ENCODE measurements at places on chromosomes 6 and 20.

GRCh38 chr6:148709577-148709976, 37.3 kb upstream of the UST start:
- no peak for DNase-seq

- DNase-seq = no peak
Measured at GRCh38 chr20:34008477-34008876, 14.8 kb downstream of the RALY start.

GRCh38 chr6:137033828-137034227, 10.9 kb downstream of the IL20RA start:
- DNase-seq = no peak

DNA sequence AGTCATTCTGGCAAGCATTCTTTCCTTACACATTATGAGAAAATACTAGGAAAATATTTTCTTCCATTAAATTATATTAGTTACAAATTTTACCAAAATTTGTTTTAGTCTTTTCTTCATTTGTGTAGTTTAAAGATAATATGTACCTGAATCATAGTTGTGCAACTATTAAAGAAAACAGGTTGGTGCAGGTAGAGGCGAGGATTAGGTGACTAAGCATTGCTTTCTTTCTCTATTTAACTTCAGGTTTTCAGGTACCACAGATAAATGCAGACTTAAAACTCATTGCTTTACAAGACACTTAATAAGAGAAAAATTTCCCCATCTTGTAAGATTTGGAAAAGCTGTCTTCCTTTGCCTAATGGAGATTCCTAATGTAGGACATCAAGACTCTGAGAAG, 1175.5 kb upstream of the ADGRB3 start:
- DNase-seq = no peak

DNA sequence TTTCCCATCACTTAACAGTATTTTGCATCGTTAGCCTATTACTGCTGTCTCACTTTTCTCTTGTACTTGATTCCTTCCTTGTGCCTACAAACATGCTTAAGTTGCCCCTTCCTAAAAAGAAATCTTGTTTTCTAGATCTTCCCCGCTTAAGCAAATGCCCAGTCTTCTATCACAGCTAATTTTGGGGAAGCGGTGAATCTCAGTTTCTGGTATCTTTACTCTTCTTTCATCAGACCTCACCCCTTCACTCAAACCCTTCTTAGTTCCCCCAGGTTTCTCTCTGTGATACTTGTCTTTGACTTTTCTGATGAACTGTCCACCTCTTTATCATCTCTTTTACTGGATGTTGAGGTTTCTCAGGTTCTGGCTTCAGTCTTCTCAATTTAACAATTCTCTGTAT, 14.2 kb downstream of the VAPB start:
- no peak for DNase-seq

GRCh38 chr6:44250067-44250717, 3.3 kb downstream of the HSP90AB1 start:
- no peak for DNase-seq

DNA sequence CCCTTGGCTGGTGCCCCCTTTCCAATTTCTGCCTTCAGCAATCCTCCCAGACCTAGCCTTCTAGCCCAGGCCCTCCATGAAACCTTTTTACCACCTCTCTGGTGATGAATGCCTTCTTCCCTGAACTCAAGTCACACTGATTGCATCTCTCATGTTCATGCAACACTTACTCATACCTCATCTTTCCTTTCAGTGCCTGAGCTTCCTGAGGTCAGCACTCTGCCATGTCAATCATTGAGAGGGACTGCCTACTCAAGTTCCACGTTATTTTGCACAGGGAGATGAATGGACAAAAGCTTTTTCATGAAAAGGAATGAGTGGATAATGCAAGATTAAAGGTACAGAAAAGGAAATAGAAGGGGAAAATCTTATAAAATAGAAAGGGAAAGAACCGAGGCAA, 60.1 kb upstream of the PLEKHG1 start:
- DNase-seq = no peak

- no peak for DNase-seq
Measured at GRCh38 chr6:121670511-121670910, 235.1 kb downstream of the GJA1 start.

DNA sequence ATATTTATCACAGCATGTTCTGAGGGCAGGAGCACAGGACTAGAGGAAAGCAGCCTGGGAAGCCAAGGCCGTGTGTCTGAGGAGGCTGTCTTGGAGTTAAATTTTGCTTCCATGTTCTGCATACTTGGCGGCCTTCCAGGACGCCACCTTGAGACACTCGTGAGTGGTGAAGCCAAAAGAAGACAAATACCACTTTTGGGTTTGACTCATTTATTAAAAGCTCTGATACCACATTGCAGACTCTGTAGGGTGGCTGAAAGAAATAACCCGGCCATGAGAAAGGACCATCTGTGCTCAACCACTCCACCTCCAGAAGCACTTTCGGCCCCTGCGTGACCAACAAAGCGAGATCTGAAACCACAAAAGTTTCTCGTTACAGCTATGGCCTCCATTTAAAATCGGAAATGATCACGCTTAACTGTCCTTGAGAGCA, 120.0 kb downstream of the TMEM242 start:
- no peak for DNase-seq

GRCh38 chr6:44530209-44530909, 142.9 kb downstream of the CDC5L start:
- no peak for DNase-seq

DNA sequence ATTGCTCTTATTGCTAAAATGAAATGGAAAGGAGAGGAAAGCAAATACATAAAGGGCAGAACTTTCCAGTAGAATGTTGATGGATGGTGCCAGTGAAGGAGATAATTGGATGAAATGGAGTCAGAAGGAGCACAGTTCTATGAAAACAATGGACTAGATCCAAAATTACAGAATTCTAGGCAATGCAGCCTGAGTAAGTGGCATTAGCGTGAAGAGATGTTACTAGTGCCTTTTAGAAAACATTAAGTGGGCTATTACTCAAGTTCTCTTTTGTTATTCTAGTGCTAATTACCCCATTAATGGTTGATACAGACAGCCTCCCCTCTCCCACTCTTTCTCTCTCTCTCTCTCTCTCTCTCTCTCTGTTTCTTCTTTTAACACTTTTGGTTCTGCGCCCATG, 209.5 kb upstream of the RGS17 start:
- DNase-seq = no peak

- no peak for DNase-seq
Measured at GRCh38 chr6:26653007-26653406, 6.5 kb downstream of the ZNF322 start.

- DNase-seq = no peak
Measured at GRCh38 chr6:24646771-24647170, 780 bp upstream of the KIAA0319 start.

DNA sequence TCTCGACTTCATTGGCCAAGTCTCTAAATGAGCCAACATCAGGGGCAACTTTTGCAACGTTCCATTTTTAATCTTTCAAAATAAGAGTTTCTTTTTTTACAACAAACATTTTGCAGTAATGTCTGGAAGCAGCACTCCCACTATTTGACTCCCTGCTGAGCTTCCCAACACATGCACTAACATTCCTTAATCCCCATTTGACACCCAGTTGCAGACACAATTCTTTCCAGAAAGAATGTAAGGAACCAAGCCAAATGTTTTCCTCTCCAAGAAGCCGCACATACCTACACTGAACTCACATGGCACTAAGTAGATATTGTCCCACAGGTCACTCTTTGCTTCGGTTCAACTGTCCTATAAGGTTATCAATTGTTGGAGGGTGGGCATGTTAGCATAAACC, 165.6 kb downstream of the GRM1 start:
- DNase-seq = no peak

GRCh38 chr20:31566658-31567379, 38.3 kb upstream of the ID1 start:
- DNase-seq = no peak

- no peak for DNase-seq
Measured at GRCh38 chr6:143205585-143205984, 144.9 kb downstream of the AIG1 start.

GRCh38 chr6:131565056-131565455, 8.0 kb upstream of the ARG1 start:
- no peak for DNase-seq

- DNase-seq = peak; percentile 89
Measured at GRCh38 chr20:34907616-34908469, 31.4 kb downstream of the ACSS2 start.

DNA sequence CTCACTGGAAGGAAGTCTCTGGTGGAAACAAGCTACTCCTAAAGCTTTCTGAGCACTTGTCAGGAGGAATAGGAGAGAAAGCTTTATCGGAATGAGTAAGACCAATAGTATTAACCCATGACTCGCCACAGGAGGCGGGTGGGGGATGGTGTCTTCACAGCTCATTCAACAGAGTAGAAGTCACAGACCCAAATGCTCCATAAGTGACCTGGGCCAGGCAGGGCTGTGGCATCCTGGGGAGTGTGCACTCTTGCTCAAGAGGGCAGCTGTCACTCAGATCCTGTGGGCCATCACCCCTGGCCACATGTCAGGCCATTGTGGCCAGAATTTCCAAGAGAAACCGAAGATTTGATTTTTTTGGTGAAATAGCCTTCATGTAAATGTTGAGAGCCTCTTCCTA, 116.0 kb downstream of the SYCP2 start:
- DNase-seq = no peak

DNA sequence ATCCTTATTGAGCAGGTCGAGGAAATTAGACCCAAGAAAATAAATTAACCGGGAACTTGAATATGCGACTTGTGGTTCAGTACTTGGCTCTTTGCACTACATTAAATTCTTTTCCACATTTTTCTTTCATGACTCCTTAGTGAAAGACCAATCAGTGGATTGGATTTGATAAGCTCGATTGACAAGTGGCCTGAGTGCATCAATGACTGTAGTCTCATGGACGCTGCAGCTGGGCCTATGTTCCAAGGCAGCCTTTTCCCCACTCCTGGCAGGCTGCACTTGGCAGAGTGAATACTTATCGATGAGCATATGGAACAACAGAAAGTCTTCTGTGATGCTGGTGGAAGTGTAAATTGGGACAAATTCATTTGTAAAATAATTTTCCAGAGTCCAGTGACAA, 210.8 kb upstream of the EXOC2 start:
- DNase-seq = no peak

- no peak for DNase-seq
Measured at GRCh38 chr6:62523630-62524029, 237.6 kb upstream of the KHDRBS2 start.

GRCh38 chr6:74871757-74872156, 334.1 kb downstream of the COL12A1 start:
- no peak for DNase-seq

DNA sequence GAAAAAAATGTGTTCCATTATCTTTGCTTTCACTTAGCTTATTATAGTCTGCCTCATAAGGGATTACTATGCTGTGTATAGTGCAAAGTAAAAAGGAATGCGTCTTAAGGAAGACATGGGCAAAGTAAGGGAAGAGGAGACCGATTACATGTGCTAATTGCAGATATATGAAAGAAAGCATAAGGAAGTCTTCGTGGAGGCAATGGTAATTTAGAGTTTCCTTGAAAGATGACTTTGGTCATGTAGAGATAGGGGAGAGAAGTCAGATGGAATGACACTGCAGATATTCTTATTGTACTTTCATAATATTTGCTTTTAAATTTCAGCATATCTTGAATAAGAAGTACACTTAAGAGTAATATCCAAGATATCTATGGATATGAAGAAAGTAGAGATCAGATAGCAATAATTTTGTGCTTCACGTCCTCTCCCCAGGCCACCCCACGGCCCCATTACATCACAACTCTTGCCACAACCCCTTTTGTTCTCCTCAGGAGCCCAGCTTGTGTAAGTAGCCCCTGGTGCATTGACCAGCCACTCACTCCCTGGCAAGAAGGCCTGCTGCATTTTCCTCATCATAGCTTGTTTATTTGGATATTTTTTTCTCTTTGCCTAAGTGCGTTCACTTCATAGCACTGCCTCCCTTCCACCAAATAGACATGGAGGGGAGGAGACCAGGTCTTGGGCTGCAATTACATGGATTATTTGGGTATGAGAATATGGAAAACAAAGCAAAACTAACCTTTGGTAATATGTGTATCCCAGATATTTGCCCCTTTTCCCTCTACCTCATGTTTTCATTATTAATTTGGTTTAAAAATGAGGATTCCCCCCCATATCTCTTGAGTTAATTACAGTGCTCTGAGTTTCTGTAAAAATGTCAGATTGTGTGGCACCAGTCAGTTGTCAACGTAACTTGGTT, 30.7 kb upstream of the COL10A1 start:
- no peak for DNase-seq

DNA sequence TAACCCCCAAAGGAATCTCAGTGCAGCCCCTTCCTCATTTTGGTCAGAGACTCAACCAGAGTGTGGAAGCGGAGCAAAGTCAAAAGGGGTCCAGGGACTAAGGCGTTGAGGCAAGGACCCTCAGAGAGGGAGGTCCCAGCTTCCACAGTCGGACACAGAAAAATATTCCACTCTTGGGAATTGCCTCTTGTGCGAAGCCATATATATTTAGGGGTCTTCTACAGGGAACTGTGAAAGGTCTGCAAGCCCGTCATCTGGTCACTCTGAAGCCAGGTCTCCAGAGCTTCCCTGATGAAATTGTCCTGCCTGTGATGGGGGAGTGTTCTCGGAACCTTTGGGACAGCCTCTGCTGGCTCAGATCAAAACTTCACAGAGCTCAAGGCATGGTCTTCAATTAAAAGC, 160.8 kb downstream of the TBXT start:
- DNase-seq = no peak

GRCh38 chr6:79134699-79135474, 56.8 kb upstream of the PHIP start:
- no peak for DNase-seq

- no peak for DNase-seq
Measured at GRCh38 chr6:170013815-170014214, 262.4 kb downstream of the ERMARD start.

- DNase-seq = no peak
Measured at GRCh38 chr6:89596056-89596455, 42.5 kb downstream of the LYRM2 start.

- DNase-seq = no peak
Measured at GRCh38 chr20:6622041-6622440, 145.4 kb upstream of the BMP2 start.

- peak; percentile 74 for DNase-seq
Measured at GRCh38 chr6:157221049-157221816, 102.1 kb downstream of the TMEM242 start.

- no peak for DNase-seq
Measured at GRCh38 chr6:37689381-37689780, 8.3 kb downstream of the MDGA1 start.

GRCh38 chr6:73579389-73579788, 58.6 kb upstream of the EEF1A1 start:
- no peak for DNase-seq

All from A673 (cell line).